ENCODE measurements at places on chromosomes 4 and X.

GRCh38 chr4:109649872-109650271, 53.4 kb downstream of the CASP6 start:
- no peak for DNase-seq

DNA sequence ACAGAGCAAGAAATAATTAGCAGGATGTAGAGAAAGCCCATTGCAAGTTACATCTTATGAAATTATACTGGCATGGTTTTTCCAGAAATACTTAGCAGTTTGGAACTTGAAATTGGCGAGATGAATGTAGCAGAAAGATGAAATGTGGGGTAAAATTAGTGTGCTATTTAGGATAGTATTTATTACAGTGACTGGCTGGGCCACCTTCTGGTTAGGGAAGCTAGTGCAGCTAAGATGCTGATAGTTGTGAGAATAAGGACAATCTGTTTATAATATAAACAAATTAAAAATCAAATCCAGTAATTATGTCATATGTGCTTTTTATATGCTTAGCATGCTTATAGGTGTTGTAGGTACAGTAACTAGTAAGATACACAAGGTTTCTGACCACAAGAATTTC, 74.8 kb downstream of the IL15 start:
- DNase-seq: no peak

GRCh38 chr4:10006231-10006600, 15.1 kb downstream of the SLC2A9 start:
- DNase-seq: no peak

- no peak for DNase-seq
Measured at GRCh38 chrX:123060986-123061385, 123.1 kb upstream of the GRIA3 start.

DNA sequence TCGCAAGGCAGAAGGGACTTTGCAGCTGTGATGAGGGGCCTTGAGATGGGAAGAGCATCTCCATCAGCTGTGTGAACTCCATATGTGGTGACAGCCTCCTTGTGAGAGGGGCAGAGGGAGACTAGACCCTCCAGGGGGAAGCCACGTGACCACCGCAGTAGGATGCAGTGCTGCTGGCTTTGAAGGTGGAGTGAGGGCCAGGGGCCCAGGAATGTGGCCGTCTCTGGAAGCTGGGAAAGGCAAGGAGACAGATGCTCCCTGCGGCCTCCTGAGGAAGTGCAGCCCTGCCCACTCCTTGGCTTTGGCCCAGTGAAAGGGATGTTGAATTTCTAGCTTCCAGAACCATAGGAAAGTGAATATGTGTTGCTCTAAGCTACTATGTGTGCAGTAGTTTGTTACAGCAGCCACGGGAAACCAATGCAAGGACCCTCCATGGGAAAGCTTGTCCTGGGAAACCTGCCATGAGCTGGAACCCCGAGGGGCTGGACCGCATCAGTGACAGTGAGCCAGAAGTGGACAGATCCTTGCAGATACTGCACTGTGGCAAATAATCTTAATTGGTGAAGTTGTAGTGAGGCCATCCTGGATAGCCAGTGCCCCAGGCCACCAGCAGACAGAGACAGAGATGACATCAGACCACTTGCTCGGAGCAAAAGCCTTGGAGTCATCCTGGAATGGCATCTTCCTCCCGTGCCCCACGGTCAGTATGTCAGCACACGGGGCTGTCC, 35.4 kb upstream of the SORCS2 start:
- no peak for DNase-seq

DNA sequence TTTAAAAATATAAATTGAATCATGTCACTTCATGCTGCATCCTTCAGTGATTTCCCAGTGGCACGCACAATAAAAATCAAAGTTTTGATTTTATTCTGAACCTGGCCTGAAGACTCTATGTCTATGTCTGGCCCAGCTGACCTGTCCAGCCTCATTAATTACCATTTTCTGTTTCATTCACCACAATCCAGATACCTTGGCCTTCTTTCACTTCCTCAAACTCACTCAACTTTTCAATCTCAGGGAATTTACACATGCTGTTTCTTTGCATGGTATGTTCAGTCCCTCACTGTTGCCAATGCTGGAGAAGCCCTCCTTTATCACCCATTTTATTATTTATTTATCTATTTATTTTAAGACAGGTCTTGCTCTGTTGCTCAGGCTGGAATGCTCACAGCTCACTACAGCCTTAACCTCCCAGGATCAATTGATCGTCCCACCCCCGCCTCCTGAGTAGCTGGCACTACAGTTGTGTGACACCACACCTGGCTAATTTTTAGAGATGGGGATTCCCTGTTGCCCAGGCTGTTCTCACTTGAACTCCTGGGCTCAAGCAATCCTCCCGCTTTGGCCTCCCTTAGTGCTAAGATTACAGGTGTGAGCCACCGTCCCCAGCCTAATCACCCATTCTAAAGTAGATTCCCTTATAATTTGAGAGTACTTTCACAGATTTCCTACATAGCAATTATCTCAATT, 43.1 kb downstream of the ZGRF1 start:
- DNase-seq: no peak

DNA sequence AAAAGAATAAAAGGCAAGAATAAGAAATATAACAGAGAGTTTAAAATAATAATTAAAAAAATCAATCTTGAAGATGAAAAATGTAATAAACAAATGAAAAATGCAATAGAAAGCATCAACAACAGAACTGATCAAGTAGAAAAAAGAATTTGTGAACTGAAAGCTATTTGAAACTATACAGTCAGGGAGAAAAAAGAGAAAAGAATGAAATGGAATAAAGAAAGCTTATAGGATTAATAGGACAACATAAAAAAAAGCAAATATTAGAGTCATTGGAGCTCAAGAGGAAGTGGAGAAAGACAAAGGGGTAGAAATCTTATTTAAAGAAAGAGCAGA, 126.8 kb upstream of the RPL34 start:
- no peak for DNase-seq

GRCh38 chr4:74635490-74636123, 158.7 kb downstream of the BTC start:
- DNase-seq: no peak

- peak; percentile 38 for DNase-seq
Measured at GRCh38 chr4:185201977-185202962, 1.5 kb downstream of the CFAP97 start.

GRCh38 chrX:46882266-46882665, 30.0 kb upstream of the JADE3 start:
- DNase-seq: no peak

DNA sequence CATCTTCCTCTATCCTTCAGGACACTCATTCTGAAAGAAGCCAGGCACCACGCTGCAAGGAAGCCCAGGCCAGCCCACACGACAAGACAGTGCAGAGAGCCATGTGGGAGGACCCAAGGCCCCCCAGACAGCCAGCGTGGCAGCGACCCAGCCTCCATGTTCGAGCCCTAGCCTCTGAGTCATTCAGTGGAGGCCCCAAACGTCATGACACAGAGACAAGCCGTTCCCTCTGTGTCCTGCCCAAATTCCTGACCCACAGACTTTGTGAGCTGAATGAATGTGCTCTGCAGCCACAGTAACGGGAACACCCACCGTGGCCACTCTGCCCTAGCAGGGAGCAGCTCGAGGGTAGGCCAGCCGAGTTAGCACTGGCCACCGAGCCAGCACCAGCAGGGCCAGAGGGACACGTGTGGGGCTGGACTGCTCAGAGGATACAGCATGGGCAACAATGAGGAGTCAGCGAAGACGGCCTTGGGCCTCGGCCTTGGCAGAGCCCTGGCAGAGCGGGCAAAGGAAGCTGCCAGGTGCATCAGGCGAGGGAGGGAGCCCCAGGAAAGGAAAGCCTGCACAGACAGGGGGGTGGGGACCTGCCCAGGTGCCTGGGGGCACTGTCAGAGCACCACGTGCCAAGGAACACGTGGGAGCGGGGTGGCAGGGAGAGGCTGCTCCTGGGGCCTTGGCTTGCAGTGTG, 8.6 kb downstream of the BLOC1S4 start:
- DNase-seq: no peak

DNA sequence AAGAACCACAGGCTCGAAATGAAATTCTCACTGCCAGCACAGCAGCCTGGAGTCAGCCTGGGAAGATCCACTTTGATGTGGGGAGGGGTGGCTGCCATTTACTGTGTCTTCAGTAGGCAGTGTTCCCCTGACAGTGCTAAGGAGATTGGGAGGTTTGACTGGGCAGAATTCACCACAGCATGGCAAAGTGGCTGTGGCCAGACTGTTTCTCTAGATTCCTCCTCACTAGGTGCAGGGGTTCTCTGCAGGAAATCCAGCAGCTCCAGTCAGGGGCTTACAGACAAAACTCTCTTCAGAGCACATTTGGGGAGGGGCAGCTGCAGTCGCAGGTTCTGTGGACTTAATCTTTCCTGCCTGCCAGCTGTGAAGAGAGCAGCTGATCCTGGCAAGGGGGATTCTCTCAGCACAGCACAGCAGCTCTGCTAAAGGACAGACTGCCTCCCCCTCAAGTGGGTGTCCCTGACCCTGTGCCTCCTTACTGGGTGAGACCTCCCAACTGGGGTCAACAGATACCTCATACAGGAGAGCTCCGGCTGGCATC, 1174.0 kb downstream of the RAPGEF2 start:
- no peak for DNase-seq

- no peak for DNase-seq
Measured at GRCh38 chrX:64805683-64806082, 170.6 kb downstream of the ZC4H2 start.

GRCh38 chrX:123153846-123154335, 30.2 kb upstream of the GRIA3 start:
- DNase-seq: no peak

All from effector memory CD4-positive, alpha-beta T cell (primary cell).